Thymus (tissue), 14 donors: ENCODE measurements at places on chromosomes 3 and 15.
A peak's percentile ranks its signal among the peaks of the same experiment; 100 is the strongest.

DNA sequence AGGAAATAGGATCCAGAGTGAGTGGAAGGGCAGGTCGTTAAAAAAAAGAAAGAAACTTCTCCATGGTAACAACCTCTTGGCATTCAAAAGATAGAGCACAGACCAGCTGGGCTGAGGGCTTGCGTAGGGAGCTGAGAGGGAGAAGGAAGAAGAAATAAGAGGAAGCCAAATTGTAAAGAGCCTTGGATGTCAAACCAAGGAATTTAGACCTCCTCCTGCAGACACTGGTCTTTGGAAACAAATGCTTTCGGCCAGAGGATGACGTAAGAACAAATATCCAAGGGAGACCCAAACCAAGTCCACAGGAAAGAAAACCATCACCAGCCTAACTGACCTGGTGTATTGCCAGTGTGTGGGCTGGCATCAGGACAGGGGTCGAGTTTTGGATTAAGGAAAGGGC lies 155.2 kb downstream of the UACA start:
- peaks cover 12% of the 10 kb centered on the region for H3K4me1 ChIP-seq
- no peak for DNase-seq
- no peaks in the 10 kb centered on the region for H3K27me3 ChIP-seq

DNA sequence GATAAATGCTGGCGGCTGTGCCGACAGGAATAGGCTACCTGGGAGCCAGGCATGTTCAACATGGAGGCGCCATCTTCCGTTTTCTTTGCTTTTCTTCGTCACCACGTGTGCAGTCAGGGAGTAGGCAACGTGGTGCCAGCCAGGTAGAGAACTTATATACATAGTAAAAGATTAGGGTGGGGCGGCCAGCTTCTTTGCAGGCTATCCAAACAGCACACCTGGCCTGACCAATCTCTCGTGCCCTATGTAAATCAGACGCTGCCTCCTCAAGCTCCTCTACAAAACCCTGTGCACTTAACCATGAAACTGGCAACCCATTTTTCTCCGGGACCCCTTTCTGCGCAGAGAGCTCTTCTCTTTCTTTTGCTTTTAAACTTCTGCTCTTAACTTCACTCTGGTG lies 28.6 kb upstream of the OR5K4 start:
- DNase-seq: no peak
- no peak overlapping the region for H3K27ac ChIP-seq
- H3K4me3 ChIP-seq: no peak overlapping the region
- no peaks in the 10 kb centered on the region for H3K4me1 ChIP-seq
- no peaks in the 10 kb centered on the region for H3K36me3 ChIP-seq

GRCh38 chr3:140146668-140147067 lies 211.7 kb downstream of the CLSTN2 start:
- H3K27ac ChIP-seq: no peak overlapping the region
- DNase-seq: no peak
- H3K36me3 ChIP-seq: no peaks in the 10 kb centered on the region
- no peak overlapping the region for H3K4me3 ChIP-seq
- H3K4me1 ChIP-seq: no peaks in the 10 kb centered on the region

GRCh38 chr3:108134555-108134880 lies 43.7 kb upstream of the CD47 start:
- peaks cover 14% of the 10 kb centered on the region for H3K36me3 ChIP-seq
- H3K4me1 ChIP-seq: peaks cover 15% of the 10 kb centered on the region
- no peak overlapping the region for H3K4me3 ChIP-seq
- H3K27ac ChIP-seq: no peak overlapping the region
- no peaks in the 10 kb centered on the region for H3K27me3 ChIP-seq
- no peak for DNase-seq

DNA sequence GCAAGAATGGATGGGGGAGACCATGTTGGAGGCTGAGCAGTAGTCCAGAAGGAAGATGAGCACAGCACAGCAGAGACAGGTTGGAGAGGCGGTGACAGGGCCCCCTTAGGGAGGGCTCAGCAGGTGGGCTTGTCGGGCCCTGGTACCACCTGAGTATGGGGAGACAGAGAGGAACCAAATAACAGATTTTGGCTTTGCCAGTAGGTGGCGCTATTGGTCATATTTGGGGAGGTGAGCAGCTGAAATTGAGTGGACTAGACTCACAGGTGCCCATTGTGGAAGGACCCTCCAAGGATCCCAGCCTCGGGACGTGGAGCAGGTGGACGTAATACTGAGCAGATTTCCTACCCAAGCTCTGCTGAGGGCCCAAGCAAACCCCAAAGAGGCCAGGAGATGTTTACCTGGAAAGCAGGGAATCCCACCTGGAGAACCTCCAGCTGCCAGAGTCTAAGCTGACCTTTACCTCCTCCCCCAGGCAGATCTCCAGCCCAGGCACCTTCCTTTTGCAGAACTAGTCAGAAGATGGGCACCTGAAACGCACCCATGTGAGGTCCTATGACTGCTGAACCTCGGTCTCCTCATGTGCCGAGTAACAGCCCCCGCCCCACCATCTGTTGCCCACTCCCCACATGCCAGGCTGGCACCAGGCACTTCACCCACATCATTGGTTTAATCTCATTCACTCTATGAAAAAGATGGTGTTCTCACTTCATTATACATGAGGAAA lies 24.6 kb upstream of the CORO2B start:
- peaks cover 12% of the 10 kb centered on the region for H3K27me3 ChIP-seq
- H3K4me3 ChIP-seq: no peak overlapping the region
- H3K4me1 ChIP-seq: peaks cover 8% of the 10 kb centered on the region
- peak; percentile 40 for DNase-seq
- no peaks in the 10 kb centered on the region for H3K36me3 ChIP-seq

DNA sequence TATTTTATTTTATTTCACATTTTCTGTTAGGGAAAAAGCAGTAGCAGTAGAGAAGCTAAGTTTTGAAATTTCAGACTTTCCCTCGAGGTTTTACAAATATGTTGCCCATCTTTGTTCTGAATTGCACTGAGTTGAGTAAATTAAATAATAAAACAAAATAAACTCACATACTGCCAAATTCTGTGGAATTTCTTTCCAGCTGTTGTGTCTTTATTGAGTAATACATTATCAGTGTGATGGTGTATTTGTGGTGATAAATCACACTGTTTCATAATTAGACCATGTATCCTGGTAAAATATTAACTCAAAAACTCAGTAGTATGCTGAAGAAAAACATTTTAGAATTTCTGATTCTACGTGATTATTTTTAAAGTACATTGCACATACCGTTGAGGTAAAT lies 592.1 kb downstream of the SI start:
- H3K4me1 ChIP-seq: no peaks in the 10 kb centered on the region
- no peak for DNase-seq
- H3K27ac ChIP-seq: no peak overlapping the region
- H3K27me3 ChIP-seq: no peaks in the 10 kb centered on the region

GRCh38 chr15:69165637-69166025 lies 5.2 kb downstream of the GLCE start:
- no peak overlapping the region for H3K4me3 ChIP-seq
- H3K4me1 ChIP-seq: peaks cover 2% of the 10 kb centered on the region
- H3K27ac ChIP-seq: no peak overlapping the region

- H3K36me3 ChIP-seq: no peaks in the 10 kb centered on the region
- no peaks in the 10 kb centered on the region for H3K27me3 ChIP-seq
- DNase-seq: peak; percentile 56
- no peaks in the 10 kb centered on the region for H3K4me1 ChIP-seq
These were observed 76.7 kb downstream of the ST6GAL1 start for GRCh38 chr3:187006864-187007630.

DNA sequence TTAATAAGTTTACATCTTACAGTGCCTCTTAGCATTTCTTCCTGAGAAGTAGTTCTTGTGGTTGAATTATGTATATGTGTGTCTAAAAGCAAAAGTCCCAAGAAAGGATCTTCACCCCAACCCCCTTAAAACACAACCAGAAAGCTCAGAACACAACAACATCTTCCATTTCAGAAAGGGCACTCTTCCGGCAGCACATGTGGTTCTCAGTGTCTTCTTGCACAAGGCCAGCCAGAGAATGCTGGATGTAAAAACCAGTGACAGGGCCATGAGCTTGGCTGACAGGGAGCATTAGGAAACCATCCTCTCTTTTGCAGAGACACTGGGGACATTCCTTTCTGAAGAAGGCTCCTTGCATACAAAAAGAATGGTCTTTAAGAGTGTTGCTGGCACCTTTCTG lies 45.0 kb downstream of the EEFSEC start:
- H3K36me3 ChIP-seq: no peaks in the 10 kb centered on the region
- H3K4me1 ChIP-seq: peaks cover under 1% of the 10 kb centered on the region
- no peak for DNase-seq
- H3K27me3 ChIP-seq: no peaks in the 10 kb centered on the region

DNA sequence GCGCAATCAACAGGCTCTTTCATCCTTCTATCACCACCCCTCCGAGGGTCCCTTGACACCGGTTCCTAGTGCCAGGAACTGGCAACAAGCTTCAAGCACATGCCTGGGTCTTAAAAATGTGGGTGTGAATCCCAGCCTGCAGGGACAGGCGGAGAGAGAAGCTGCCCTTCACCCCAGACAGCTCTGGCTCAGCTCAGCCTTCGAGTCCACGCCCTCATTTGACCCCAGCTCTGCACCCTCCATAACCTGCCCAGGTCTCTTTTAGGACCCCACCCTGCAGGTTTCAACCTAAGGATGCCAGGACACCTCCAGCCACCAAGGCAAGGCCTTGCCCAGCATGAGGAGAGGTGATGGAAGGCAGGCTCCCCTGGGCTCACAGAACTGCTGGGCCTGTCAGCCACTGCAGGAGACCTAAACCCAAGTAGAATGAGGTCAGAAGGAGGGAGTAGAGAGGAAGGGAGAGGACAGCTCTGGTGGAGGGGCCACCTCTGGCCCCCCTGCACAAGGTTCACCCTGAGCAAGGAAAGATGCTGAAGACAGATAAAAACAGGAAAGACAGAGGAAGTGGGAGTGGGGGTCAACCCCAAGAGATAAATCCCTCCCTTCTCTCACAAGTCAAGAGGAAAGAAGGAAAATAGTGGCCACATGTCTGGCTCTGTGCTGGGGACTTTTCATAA lies 2.6 kb upstream of the LOXL1 start:
- H3K4me3 ChIP-seq: no peak overlapping the region
- peaks cover 47% of the 10 kb centered on the region for H3K4me1 ChIP-seq
- peaks cover 53% of the 10 kb centered on the region for H3K27me3 ChIP-seq
- no peak for DNase-seq

- H3K27me3 ChIP-seq: no peaks in the 10 kb centered on the region
- no peak for DNase-seq
- no peaks in the 10 kb centered on the region for H3K4me1 ChIP-seq
- H3K27ac ChIP-seq: no peak overlapping the region
These were observed 45.6 kb downstream of the DLEC1 start for GRCh38 chr3:38084334-38085310.

GRCh38 chr3:23876923-23877322 lies 39.9 kb downstream of the NKIRAS1 start:
- no peaks in the 10 kb centered on the region for H3K27me3 ChIP-seq
- no peak for DNase-seq
- H3K36me3 ChIP-seq: no peaks in the 10 kb centered on the region
- H3K4me1 ChIP-seq: peaks cover 10% of the 10 kb centered on the region

DNA sequence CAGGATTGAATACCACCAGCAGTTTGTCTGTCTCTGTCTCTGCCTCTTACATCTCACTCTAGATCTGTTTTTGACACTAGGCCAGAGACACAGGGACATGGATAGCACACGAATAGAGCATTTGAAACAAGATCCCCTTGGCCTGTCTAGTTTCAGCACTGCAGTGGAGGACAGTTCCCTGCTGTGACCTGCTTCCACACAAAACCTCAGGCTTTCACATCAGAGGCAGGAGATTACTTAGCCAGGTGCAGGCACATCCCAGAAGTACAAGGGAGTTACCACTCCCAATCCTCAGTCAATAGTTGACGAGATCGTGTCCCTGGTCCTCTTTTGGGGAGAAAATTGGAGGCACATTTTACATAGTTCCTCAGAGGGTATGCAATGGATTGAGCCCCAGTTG lies 34.0 kb upstream of the CCK start:
- H3K27ac ChIP-seq: no peak overlapping the region
- no peaks in the 10 kb centered on the region for H3K36me3 ChIP-seq
- no peak overlapping the region for H3K4me3 ChIP-seq
- no peaks in the 10 kb centered on the region for H3K4me1 ChIP-seq
- DNase-seq: no peak

DNA sequence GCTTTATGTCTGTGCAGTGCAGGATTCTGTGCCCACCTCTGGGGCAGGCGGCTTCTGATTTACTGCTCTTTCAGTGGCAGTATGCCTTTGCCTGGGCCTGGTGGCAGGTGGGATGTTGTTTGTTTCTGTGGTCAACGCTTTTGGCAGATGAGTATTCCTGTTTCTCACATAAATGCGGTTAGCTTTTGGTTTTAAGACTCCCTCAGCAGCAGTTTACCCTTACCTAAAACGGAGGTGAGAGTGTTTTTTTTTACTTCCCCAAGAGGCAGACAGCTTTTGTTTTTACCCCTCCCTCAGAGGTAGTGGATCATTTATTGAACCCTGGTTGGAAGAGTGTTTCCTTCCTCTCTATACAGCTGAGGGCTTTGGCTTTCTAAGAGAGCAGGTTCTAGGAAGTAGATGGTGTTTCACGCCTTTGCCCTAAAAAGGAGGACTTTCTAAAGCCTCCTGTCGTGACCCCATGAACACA lies 134.1 kb upstream of the PLSCR5 start:
- no peak for DNase-seq
- H3K27ac ChIP-seq: no peak overlapping the region
- no peaks in the 10 kb centered on the region for H3K4me1 ChIP-seq
- no peaks in the 10 kb centered on the region for H3K27me3 ChIP-seq

GRCh38 chr15:68693071-68693470 lies 114.3 kb downstream of the CORO2B start:
- no peaks in the 10 kb centered on the region for H3K27me3 ChIP-seq
- no peak overlapping the region for H3K4me3 ChIP-seq
- no peak for DNase-seq
- H3K4me1 ChIP-seq: peaks cover 7% of the 10 kb centered on the region
- H3K36me3 ChIP-seq: no peaks in the 10 kb centered on the region

GRCh38 chr15:55707951-55708350 lies 35.0 kb downstream of the PRTG start:
- no peak for DNase-seq
- no peaks in the 10 kb centered on the region for H3K27me3 ChIP-seq
- H3K36me3 ChIP-seq: no peaks in the 10 kb centered on the region
- H3K4me3 ChIP-seq: no peak overlapping the region
- H3K27ac ChIP-seq: no peak overlapping the region

GRCh38 chr3:130941793-130942192 lies 47.9 kb downstream of the ATP2C1 start:
- no peaks in the 10 kb centered on the region for H3K4me1 ChIP-seq
- no peak overlapping the region for H3K27ac ChIP-seq
- no peak overlapping the region for H3K4me3 ChIP-seq
- peaks cover 9% of the 10 kb centered on the region for H3K36me3 ChIP-seq
- no peaks in the 10 kb centered on the region for H3K27me3 ChIP-seq

GRCh38 chr3:48320996-48321395 lies 12.5 kb downstream of the SPINK8 start:
- no peaks in the 10 kb centered on the region for H3K36me3 ChIP-seq
- H3K4me1 ChIP-seq: no peaks in the 10 kb centered on the region
- H3K27me3 ChIP-seq: no peaks in the 10 kb centered on the region
- H3K4me3 ChIP-seq: no peak overlapping the region
- no peak overlapping the region for H3K27ac ChIP-seq

- no peaks in the 10 kb centered on the region for H3K27me3 ChIP-seq
- H3K36me3 ChIP-seq: peaks cover 6% of the 10 kb centered on the region
- H3K4me3 ChIP-seq: peak overlapping the region; percentile 99
These were observed 1.8 kb downstream of the ANP32A start for GRCh38 chr15:68818769-68819494.
